ENCODE measurements at places on chromosomes 3 and 15.

GRCh38 chr15:40696228-40696627, 1.3 kb downstream of the RAD51 start:
- no peak for DNase-seq

- no peak for DNase-seq
Measured at GRCh38 chr3:4756855-4757574, 222.2 kb upstream of the BHLHE40 start.

- DNase-seq: no peak
Measured at GRCh38 chr3:65785065-65785645, 253.6 kb downstream of the MAGI1 start.

- no peak for DNase-seq
Measured at GRCh38 chr15:67829647-67830504, 4.6 kb downstream of the SKOR1 start.

GRCh38 chr15:62648954-62649353, 393.6 kb upstream of the TPM1 start:
- no peak for DNase-seq

GRCh38 chr15:51494411-51495314, 127.9 kb downstream of the DMXL2 start:
- no peak for DNase-seq

- no peak for DNase-seq
Measured at GRCh38 chr3:29291260-29291981, 10.6 kb downstream of the RBMS3 start.

DNA sequence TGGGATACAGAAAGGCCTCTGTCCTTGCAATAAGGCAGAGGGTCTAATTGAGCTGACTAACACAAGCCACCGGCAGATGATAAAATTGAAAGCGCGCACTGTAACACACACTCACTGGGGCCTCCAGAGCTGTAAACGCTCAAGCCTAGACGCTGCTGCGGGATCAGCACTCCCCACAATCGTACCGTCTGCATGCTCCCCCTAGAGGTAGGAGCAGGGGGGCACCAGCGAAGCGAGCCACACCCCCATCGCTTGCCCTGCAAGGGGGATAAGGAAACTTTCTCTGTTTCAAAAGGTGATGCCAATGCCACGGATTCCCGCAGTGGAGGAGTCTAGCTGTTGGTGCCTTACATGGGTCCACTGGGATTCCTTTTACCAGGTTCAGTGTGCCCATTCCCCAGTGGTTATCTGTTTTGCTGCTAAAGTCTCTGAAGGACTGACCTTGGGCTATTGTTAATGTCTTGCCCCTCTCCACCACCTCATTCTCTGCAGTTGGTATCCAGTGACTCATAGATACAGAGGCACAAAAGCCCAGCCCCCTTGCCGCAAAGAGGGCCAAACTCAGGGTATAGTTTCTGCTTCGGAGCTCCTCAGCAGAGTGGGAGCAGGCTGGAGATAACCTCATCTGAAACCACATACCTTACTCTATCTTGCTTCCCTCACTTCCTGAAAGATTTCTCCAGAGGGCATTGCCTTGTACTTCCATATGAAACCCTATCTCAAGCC, 139.3 kb upstream of the KBTBD8 start:
- no peak for DNase-seq

- DNase-seq: no peak
Measured at GRCh38 chr3:151206201-151206600, 3.2 kb upstream of the GPR171 start.

- no peak for DNase-seq
Measured at GRCh38 chr3:182722907-182723306, 70.4 kb upstream of the ATP11B start.

GRCh38 chr15:46555547-46555946, 920.7 kb downstream of the SQOR start:
- DNase-seq: no peak

DNA sequence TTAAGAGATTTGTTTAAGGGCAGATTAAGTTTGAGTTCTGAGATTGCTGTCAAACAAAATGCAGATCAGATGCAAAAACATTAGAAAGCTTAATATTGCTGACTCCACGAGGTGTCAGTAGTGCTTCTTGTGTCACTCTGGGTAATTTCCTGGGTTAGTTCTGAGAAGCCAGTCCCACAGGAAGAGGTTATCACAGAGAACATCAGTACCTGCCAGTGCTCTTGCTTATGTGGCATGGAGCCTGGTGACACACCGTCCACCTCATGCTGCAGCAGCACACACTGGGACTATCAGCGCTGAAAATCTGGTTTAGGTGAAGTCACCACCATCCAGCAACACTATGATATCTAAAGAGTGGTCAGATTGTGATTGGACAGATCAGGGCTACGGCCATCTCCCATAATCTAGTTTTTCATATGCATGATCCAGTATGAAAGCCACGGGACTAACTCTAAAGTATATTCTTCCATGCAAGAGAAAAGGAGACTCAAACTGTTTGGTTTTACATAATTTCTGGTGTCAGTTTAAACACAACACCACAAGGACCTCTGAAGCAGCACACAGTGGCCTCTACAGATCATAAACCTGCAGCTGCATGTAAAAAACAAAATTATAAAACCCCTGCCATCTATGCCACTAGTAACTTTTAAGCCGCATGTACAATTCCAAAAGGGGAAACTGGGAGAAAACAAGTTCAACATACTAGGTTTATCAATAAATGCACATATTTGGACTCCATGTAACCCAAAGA, 36.1 kb upstream of the MYO5C start:
- DNase-seq: no peak

DNA sequence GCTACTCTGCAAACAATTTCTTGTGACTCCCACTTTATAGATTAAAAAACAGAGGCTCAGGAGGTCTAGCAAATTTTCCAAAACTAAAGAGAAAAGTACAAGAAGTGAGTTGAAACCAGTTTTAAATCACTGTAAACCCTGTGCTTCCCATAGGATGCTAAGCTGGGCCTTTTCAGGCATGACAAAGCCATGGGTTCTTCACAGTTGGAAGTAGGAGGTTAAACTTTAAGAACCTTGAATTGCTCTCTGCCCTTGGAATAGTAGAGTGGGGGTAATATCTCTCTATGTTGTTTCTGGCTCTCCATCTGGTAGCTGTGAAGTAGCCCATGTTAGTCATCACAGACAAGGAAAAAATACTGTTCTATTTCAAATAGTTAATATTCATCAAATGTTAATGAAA, 193.6 kb upstream of the SATB1 start:
- no peak for DNase-seq

- no peak for DNase-seq
Measured at GRCh38 chr3:172561897-172562640, 38.8 kb upstream of the TNFSF10 start.

GRCh38 chr15:53910236-53910849, 67.9 kb upstream of the UNC13C start:
- DNase-seq: no peak

- DNase-seq: no peak
Measured at GRCh38 chr3:141442446-141442845, 44.4 kb upstream of the RASA2 start.

DNA sequence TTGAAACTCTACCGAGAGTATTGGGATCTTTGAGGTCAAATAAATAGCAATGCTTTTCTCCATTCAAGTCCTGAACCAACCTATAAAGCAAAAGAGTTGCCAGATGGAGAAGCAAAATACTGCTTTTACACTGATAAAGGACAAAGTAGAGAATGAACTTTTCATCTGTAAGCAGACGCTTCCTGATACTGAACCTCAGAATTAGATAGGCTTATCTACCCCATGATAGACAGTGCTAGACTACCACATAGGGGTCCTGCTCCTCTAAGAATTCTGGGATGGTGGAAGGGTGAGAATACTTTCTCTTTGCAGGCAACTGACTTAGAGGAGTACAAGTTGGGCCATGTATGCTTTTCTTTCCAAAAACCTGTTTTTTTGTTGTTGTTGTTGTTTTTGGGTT, 9.5 kb downstream of the SAXO2 start:
- no peak for DNase-seq

GRCh38 chr3:165347526-165347925, 151.3 kb upstream of the SLITRK3 start:
- no peak for DNase-seq

DNA sequence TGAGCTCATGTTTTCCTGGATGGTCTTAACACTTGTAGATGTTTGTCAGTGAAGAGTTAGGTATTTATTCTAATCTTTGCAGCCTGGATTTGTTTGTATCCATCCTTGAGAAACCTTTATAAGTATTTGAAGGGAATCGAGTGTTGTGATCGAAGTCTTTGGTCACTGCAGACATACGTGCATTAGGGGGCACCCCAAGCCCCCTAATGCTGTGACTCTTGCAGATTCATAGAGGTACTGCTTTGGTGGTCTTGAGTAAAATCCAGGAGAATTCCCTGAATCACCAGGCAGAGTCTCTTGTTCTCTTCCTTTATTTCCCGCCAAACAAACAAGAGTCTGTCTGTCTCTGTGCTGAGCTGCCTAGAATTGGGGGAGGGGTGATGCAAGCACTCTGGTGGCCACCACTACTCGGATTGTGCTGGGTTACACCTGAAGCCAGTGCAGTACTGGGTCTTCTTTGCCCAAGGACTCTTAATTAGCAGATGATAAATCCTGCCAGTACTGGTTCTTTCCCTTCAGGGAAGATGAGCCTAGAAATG, 170.5 kb upstream of the POU1F1 start:
- DNase-seq: no peak

DNA sequence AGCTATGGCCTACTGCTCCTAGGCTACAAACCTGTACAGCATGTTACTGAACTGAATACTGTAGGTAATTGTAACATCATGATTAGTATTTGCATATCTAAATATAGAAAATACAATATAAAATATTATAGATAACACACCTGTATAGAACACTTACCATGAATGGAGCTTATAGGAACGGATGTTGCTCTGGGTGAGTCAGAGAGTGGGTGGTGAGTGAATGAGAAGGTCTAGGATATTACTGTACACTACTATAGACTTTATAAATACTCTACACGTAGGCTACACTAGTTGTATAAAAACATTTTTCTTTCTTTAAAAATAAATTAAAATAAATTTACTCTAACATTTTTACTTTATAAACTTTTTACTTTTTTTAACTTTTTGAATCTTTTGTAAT, 224.0 kb upstream of the CBLB start:
- DNase-seq: no peak

GRCh38 chr3:187039100-187039722, 100.1 kb downstream of the RPL39L start:
- no peak for DNase-seq
